HEK293T (cell line): ENCODE measurements at places on chromosomes 2 and 18.

DNA sequence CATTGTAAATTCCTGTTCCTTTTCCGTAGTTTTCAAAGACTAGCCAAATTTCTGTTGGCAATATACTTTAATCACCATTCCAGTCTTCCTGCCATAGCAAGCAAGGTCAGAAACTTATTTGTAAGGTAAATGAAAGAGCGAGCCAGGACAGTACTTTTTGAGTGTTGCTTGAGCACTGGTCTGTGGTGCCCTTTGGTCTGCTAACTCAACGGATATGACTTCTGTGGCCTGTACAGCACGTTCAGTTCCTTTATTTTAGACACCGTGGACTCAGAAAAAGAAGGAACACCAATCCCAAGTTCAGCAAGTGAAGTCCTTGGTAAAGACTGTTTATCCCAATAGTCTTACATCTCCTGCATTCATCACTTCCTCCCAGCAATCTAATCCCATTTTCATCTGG, 166.3 kb downstream of the MYO1B start:
- DNase-seq = no peak

DNA sequence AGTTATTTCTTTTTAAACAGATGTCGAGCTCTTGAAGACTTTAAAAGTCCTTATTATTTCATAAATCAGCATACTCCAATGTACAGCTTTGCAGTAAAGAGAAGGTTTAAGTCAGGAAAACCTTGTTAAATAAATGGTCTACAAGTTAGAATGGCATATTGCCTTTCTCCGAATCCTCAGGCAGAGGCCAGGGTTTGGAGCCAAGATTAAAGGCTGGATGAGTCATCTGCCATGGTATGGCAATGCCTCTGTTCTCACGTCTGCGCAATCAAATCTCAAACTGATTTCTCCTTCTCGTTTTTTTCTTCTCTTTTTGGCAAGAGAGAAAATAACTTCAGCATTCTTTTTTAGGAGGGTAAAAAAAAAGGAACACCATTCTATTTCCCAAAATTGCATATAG, 5.6 kb upstream of the KCNJ3 start:
- no peak for DNase-seq

DNA sequence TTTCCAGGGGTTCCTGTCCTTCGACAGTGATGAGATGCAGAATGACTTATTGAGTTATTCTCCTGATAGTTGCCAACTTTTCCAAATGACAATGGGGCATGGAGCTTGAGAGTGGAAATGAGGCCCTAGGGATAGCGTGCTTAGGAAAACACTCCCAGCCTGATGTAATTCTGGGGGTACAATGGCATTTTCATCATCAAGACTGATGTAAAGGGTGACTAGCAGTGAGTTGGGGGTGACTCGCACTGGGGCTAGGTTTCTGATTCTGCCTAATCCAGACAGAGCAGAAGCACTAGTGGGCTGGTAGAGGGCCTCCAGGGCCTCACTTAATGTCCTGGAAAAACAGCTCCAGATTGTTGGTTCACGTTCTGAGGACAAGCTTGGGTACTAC, 34.0 kb upstream of the IL37 start:
- DNase-seq = no peak

- peak; percentile 12 for DNase-seq
Measured at GRCh38 chr2:133266041-133266925, 302.0 kb downstream of the NCKAP5 start.

GRCh38 chr2:238096311-238097011, 3.7 kb upstream of the ESPNL start:
- peak; percentile 3 for DNase-seq

DNA sequence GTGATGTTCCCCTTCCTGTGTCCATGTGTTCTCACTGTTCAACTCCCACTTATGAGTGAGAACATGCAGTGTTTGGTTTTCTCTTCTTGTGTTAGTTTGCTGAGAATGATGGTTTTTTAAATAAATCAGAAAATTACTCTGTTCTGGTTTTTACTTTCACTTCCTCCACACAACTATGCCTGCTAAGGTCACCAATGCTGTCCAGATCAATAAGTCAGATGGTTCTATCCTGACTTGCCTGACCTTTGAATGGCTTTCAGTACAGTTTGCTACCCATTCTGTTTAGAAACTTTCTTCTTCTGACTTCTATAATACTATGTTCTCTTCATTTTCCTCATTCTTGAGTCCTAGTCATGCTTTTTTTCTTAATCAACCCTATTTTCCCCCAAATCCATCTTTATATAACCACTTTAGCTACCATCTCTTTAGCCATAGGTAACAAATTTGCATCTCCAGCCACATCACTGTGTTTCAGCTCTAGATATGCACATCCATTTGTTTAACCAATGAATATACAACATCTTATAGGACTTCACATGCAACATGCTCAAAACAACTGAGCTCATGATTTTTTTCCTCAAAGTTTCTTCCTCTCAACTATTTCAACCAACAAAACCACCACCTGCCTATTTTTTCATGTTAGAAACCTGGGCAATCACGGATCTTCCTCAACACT, 58.8 kb upstream of the SLC38A11 start:
- no peak for DNase-seq

GRCh38 chr2:1863386-1863785, 119.1 kb upstream of the PXDN start:
- DNase-seq = no peak

- DNase-seq = no peak
Measured at GRCh38 chr2:42964439-42965083, 172.2 kb upstream of the HAAO start.

DNA sequence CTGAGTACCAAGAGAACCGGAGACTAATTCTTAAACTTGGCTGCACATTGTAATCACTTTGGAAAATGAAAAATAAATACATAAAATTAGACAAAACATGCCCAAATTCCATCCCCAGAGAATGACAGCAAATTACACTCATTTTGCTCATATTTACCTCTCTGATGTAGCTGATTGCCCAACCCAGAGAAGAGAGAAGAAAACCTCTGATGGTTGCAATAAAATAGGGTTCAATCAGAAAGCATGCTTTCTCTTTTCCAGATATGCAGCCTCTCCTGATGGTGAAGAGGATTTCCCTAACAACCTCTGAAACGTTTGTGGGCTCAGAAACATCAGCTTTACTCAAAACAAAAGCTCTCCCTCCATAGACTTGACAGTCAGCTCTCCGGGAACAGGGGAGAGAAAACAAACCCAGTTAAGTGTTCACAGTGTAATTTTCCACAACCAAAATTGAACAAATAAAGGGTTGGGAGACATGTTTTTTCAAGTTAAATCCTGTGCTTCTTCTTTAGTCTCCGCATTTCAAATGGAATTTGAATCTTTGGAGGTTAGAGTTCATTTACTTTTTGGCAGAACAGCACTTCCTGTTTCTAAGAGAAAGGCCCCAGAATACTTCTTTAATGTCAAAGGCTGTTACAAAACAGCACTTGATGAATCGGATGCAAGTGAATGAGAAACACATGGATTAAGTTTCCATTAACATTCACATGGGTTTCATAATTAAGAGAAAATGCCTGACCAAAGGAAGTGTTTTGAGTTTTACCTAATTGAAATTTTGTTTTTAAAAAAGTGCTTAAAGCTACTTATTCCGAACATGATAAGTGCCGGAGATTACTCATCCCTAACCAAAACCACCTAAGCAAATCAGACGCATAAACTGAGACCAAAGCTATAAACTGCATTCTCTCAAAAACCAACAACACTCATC, 570.1 kb upstream of the SYT4 start:
- no peak for DNase-seq

GRCh38 chr2:183798535-183798934, 674.3 kb downstream of the NUP35 start:
- no peak for DNase-seq

- DNase-seq = no peak
Measured at GRCh38 chr2:177616731-177617130, 224.2 kb downstream of the AGPS start.

DNA sequence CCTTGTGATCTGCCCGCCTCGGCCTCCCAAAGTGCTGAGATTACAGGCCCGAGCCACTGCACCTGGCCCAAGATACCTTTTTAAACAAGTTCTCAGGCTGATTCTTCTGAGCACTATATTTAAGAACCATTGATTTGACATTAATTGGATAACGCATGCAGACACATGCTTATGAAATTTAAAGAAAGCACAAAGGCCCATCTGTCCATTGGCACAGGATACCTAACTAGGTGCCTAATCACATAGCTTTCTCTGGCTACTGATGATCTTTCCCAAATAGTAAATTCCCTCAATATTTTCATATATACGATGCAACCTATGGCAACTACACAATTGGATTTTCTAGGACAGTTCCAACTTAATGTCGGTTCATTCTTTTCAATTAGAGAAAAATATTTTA, 62.5 kb upstream of the STAM2 start:
- DNase-seq = no peak

DNA sequence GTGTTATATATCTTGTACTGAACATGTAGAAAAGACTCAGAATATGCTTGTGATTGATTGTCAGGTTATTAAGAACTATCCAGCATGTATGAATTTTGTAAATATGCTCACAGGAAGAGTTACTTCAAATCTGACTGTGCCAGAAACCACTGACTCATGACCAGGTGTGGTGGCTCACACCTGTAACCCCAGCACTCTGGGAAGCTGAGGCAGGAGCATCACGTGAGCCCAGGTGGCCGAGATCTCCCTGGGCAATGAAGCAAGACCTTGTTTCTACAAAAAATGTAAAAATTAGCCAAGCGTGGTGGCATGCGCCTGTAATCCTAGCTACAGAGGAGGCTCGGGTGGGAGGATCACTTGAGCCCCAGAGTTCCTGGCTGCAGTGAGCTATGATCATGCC, 126.6 kb downstream of the COMMD1 start:
- no peak for DNase-seq

GRCh38 chr2:226189061-226189460, 610.6 kb downstream of the IRS1 start:
- no peak for DNase-seq

DNA sequence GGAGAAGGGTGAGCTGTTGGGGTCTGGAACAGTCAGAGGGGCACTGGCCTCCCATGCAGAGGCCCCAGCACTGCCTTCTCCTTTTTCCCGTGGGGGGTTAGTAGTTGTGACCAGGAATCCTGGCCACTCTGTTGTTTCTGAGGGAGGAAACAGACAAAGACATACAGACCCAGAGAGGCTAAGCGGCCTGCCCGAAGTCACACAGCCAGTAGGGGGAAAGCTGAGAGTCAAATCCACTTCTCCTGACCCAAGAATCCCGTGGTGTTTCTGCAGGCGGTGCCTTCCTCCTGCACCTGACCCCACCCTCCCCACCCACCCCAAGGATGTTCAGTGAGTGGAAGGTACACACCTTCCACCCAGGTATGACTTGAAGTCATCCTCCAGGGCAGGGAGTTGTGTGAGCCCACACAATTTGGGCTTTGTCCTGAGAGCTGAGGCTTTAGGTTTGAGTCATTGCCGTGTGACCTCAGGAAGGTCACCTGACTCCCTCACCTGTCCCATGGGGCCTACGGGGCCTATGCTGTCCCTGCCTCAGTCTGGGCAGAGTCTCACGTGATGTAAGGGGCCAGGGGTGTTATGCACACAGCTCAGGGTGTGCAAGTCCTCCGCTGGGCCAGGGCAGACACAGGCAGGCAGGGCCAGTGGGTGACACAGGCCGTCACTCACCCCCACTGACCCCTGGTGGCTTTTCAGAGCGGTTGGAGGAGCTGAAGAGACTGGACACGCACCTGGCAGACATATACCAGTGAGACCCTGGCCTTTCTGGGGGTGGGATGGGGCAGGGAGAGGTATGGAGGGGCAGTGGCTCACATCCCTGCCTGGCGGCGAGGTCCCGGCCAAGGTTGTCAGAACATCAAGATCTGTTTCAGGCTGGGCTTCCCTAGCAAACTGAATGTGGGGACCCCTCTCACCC, 5.0 kb downstream of the NT5DC4 start:
- no peak for DNase-seq

- no peak for DNase-seq
Measured at GRCh38 chr18:39425172-39425850, 1859.7 kb upstream of the CELF4 start.

DNA sequence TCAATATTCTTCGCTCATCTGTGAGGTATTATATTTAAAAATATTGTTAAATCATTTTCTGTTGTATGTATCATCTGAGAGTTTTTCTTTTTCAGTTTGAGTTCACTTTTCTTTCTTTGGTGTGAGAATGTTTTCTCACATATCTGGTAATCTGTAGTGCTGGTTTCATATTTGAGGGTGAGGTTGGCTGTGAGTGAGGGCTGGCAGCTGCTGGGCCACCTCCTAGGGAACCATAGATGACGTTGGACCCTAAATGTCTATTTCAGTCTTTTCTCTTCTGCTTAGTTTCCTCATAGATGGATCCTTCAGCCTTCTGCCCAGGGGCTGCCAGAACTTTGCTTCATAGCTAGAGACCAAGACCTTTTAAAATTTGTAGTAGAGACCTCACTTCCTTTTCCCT, 33.5 kb downstream of the MGAT5 start:
- no peak for DNase-seq

- DNase-seq = no peak
Measured at GRCh38 chr18:62590799-62591590, 68.2 kb downstream of the ZCCHC2 start.

- DNase-seq = no peak
Measured at GRCh38 chr18:29012364-29012763, 835.4 kb upstream of the CDH2 start.

DNA sequence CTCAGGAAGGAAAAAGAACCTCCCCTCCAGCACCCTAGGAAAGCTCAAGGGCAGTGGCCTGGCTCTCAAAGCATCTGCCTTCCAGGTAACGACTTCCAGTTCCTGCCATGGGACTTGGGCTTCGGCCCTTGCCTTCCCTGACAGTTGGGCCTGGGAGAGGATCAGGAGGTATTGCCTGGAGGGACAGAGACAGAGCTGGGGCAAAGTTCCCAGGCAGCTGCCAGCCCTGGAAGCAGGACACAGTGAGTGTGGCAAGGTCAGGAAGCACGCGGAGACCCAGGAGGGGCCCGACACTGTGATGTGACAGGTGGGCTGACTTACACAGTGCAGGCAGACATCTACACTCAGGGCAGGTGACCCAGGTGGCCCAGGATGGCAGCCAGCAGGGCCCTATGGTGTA, 87.5 kb upstream of the BOD1L2 start:
- DNase-seq = no peak

- no peak for DNase-seq
Measured at GRCh38 chr2:219109471-219109870, 48.8 kb upstream of the IHH start.

- DNase-seq = no peak
Measured at GRCh38 chr2:78839259-78839658, 186.2 kb upstream of the REG3G start.
